ENCODE measurements at places on chromosomes 12 and 14.

DNA sequence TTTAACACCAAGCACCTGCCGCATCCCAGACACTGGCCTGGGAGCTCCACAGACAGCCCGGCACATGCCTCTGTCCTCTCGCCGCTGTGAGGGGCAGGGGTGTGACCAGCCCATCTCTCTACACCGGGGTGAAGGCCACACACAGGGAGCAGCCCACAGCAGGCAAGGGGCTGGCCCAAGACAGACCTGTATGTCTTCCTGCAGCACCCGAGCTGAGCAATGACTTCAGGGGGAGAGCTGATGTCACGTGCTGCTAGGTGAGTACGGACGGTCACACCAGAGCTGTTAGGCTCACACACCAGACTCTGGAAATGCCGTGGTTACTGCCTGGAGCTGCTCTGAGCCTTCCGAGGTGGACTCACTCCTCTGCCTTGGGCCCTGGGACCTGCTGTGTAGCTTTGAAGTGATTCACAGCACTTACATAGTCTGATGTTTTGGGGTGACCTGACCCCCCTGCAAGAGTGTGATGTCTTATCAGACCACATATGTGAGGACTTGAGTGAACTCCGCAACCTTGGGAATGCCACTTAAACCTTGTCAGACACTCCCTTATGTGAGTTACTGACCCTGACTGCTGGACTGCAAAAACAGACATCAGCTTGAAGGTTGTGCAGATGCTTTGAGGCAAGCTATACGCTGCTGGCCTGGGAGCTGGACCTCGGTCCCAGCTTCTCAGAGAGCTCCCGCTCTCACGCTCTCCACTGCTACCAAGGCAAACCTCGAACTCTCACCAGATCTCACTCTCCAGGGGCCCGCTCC, 1.8 kb downstream of the XRCC3 start:
- no peak for DNase-seq

- DNase-seq = peak; percentile 81
Observed at GRCh38 chr14:28608851-28609828, 157.4 kb upstream of the FOXG1 start.

- no peak for DNase-seq
Observed at GRCh38 chr12:111149299-111149698, 219.6 kb downstream of the PHETA1 start.

- DNase-seq = peak; percentile 61
Observed at GRCh38 chr14:47917344-47917954, 242.0 kb upstream of the MDGA2 start.

DNA sequence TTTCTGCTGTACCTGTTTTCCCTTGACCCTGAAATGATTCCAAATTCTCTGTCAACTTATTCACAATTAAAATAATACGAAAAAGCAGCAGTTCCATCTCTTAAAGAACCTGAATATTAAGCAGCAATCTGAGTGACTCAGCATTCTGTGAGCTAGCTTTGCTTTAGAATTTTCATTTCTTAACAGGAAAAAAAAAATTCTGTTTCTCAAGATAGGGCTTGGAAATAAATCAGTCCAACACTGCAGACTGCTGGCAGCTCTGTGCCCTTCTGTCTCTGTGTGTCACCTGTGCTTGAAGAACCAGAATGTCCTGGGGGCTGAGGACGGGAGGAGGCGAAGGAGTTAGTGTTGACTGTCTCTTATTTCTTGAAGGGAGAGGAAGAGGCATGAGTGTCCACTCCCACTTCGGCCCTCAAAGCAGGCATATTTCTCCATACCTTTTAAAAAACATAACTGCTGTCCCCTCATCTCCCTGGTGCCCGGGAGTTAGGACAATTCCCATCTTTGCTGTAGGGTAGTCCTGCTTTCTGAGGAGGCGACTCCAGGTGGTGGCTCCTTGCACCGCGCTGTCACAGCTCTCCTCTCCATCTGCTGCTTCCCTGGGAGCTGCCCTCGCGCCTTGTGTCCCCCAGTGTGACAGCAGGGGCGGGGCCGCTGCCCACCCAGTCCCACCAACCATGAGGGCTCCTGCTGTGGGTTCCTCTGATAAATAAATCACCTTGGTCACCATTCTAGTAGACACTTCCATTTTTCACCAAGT, 203.1 kb downstream of the CALM1 start:
- DNase-seq = peak; percentile 50

DNA sequence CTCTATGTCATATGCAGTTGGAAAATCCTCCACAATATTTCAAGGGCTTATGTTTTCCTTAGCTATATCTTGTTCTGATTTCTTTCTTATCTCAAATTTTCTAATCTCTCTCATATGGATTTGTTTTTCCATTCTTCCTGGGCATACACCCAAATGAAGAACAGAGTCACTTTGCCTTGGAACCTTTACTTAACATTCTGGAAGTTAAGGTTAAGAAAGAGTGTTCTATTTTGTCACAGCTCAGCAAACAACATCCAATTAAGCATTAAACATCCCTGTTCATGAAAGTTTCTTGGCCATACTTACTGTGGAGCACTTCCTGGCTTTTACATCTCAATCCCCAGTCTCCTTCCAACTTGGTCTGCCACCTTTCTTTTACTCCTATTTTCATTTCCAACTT, 5.3 kb downstream of the NAV3 start:
- DNase-seq = no peak

GRCh38 chr14:100849115-100849781, 23.3 kb downstream of the MEG3 start:
- DNase-seq = no peak

DNA sequence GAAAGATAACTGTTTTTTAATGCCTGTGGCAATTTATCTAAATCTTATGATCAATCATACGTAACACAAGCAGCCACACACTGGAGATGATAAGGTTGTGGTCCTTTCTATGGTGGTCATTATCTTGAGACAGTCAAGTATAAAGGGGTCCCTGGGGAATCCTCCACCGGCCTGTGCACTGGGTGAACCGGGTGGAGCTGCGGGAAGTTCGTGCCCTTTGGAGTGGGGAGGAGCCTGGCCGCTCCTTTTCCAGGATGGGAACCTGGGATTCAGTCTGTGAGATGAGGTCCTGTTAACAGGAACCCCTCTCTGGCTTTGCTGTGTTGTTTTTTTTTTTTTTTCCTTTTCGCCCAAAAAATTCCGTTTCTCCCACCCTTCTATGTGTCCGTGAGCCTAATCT, 167.5 kb upstream of the RPL10L start:
- no peak for DNase-seq

- DNase-seq = no peak
Observed at GRCh38 chr12:40552868-40553267, 139.4 kb upstream of the CNTN1 start.

DNA sequence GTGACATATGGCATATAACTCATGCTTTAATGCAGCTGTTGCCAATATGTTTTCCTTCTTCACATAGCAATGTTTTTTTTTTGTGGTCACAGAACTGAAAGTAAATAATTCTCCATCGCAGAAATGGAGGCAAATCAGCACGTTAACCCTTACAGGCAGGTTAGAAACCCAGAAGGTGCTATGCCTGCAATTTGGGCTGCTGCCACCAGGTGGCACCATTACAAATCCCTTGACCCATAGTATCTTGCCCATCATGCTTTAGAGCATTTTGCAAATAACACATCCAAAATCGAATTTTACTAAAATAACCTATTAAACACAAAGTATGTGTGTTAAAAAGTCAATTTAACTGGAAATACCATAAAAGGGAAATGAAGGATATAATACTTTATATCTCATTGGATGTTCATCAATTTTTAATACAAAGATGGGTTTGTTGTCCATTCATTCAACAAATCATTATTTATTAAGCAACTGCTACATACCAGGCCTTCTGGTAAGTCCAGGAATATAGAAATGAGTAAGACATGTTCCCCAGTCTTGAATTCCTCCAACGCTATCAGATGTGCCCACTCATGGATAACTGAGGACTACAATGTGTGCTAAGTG, 340.1 kb downstream of the GLT1D1 start:
- DNase-seq = no peak

GRCh38 chr14:59126714-59127436, 61.6 kb upstream of the DAAM1 start:
- peak; percentile 71 for DNase-seq

GRCh38 chr14:75066691-75067090, 2.8 kb upstream of the ZC2HC1C start:
- DNase-seq = no peak

- DNase-seq = no peak
Observed at GRCh38 chr14:52342849-52343596, 28.9 kb downstream of the PTGER2 start.

GRCh38 chr12:44509471-44509870, 366.6 kb downstream of the NELL2 start:
- no peak for DNase-seq

GRCh38 chr12:85029456-85029855, 6.6 kb downstream of the TSPAN19 start:
- DNase-seq = peak; percentile 45

DNA sequence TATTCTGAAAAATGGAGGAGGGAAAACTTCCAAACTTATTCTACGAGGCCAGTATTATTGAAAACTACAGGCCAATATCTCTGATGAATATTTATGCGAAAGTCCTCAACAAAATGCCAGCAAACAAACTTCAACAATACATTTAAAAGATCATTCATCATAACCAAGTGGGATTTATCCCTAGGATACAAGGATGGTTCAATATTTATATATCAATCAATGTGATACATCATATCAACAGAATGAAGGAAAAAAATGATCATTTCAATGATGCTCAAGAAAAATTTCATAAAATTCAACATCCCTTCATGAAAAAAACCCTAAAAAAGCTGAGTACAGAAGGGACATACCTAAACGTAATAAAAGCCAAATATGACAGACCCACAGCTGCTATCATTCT, 45.9 kb upstream of the LMNTD1 start:
- DNase-seq = no peak

DNA sequence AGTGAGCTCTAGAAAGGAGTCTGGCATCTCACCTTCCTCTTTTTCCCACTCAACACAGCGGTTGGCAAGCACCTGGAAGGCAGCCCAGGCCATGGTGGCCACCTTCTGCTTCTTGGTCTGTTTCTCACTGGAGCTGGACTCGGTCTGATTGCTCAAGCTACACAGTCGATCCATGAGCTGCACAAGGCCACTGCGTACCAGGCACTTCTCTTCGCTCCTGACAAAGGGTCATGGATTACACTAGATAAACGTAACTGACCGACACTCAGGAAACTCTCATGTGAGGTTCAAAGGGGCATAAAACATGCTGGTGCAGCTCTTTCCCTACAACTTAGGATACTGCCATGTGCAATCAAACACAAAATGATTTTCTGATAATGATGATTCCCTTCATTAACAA, 113.7 kb downstream of the TRAFD1 start:
- peak; percentile 11 for DNase-seq

DNA sequence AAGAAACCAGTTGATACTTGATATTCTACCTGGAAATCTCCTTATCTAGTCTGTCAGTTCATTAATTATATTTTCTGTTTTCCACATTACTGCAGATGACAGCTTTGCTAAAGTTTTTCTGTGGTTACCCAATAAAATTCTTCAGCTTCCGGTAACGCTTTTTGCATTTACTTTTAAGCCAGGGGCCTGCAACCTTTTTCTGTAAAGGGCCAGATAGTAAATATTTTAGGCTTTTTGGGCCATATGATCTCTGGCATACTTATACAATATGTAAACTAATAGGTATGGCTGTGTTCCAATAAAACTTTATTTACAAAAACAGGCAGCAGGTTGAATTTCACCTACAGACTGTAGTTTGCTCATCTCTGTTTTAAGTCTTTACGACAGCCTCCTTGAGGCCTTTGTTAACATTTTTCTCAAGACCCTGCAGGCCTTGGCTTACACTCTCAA, 48.3 kb downstream of the SPATS2 start:
- DNase-seq = no peak

DNA sequence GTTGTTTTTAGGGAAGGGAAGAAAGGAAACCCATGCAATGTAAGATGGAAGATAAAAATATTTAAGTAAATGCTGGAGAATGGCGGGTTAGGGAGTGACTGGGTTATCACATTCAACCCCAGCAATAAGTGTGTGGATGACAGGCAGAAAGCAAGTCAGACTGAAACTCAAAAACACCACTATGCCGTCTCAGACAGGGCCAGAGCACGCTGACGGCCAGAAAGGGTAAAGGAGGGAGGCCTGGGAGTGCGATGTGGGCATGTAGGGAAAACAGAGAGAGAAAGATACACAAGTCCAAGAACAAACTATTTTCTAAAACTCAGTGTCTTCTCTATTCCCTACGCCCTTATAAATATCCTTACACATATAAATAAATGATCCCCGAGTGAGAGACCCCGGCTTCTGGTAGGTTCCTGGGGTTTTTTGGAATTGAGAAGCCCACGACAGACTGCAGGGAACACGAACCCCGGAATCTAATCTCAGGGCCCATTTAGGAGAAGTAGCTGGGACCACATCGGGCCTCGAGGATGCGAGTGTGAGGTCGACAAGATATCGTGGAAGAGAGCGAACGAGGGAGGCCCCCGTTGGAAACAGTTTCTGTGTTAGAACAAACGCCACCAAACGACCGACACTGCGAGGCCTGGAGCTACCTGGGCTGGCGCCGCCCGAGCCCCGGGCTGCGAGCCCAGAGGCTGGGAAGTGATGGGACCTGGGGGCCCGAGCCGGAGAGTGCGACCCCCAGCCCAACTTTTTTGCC, 735 bp upstream of the OTX2 start:
- no peak for DNase-seq

DNA sequence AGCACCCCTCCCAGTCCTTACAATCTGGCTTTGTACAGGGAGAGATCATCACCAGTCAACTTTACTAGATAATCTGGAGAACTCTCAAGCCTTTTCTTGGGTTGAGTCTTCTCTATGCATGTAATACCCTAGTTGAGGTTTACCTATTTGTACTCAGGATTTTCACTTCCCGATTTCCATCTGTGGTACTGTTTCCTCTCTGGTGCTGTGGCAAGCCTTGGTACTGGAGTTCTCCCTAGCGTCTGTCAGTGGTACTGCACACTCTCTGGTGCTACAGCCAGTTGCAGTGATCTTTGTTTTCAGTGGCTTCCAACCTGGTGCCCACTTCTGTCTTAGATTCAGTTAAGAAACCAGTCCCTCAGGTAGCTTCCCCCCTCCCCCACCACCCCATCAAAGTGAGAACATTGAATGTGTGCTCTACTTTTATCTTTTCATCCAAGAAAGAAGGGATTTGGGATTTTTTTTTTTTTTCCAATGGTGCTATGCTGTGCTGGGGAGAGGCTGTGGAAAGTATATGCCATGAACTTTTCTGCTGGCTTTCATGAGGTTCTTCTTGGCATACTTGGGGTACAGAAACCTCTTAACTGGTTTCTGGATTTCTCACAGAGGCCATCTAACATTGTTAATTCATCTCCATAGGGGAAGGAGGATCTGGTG, 69.4 kb upstream of the EVL start:
- DNase-seq = peak; percentile 65

- no peak for DNase-seq
Observed at GRCh38 chr14:71675900-71676287, 256.3 kb upstream of the RGS6 start.

DNA sequence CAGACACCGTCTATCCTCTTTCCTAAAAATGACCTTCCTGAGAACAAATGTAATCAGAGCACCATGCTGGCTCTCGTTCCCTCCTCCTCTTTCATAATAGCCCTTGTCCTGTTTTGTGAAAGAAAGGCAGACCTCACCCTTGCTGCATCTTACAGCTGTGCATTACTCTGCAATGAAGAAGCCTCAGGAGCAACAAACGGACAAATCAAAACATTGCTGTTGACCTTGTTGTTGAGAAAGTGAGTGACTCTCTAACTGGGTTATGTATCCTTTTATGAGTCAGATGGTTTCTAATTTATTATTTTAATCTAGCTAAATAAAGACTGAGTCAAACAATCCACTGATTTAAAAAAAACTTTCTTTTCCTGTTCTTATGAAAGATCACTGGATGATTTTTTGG, 180.9 kb downstream of the RPS29 start:
- no peak for DNase-seq

All from hepatocyte (in vitro differentiated cells).